Stimulated activated CD4-positive, alpha-beta T cell treated with anti-CD3 and anti-CD28 coated beads, Interleukin-15, amount 100 ng/mL, for 48 hours (primary cell): ENCODE measurements at places on chromosomes 3 and 15.

DNA sequence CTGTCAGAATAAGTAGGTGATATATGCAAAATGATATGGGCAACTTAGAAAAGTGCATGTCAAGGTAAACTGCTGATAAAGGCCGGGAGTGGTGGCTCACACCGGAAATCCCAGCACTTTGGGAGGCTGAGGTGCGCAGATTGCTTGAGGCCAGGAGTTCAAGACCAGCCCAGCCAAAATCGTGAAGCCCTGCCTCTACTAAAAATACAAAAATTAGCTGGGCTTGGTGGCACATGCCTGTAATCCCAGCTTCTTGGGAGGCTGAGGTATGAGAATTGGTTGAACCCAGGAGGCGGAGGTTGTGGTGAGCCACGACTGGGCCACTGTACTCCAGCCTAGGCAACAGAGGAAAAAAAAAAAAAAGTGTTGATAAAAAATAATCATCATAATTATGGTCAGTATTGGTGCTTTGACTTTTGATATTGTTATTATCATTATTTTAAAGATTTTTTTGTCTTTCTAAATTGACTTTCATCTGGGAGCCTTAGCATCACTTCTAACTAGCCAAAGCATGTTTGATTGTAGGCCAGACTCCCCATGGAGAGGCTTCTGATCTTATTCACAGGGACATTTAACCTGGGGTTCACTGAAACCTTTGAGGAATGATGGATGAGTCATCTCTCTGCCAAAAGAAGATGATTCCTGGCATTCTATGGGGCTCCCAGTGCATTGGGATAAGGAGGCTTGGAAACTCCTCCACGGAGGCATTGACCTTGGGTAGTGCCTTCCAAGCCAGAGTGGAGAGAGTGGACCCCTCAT, 5.6 kb downstream of the ZBTB38 start:
- no peak for DNase-seq

DNA sequence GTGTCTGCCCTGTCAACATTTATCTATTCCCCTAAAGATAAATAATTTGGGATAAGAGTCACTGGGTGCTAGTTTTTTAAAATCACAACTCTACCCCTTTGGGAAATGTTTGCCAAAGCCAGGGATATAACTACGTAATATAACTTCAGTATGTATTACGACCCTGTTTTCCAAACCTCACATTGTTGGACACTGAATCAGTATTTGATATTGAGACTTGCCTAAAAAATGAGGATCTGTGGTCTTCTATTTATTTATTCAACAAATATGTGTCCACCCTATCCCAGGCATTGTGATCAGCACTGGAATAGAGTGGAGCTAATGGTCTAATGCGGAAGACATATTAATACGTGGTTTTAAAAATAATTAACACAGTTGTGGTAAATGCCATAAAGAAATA, 4.5 kb upstream of the MGA start:
- no peak for DNase-seq

DNA sequence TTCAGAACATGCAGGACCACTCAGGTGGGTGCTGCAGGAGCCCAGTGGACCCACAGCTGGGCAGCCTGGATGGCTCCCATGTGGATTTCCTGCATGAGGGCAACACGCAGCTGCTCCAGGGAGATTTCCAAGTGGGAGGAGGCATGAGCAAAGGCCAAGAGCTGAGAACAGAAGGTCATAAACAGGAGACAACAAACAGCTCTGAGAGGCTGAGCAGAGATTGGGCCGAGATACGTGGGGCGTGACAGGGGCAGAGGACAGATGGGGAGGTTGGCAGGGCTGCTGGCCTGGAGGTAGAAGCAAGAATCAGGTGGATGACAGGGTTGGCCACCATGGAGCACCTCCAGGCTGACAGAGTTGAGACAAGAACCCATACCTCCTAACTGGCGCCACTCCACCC, 2.9 kb downstream of the PHGR1 start:
- DNase-seq = no peak

DNA sequence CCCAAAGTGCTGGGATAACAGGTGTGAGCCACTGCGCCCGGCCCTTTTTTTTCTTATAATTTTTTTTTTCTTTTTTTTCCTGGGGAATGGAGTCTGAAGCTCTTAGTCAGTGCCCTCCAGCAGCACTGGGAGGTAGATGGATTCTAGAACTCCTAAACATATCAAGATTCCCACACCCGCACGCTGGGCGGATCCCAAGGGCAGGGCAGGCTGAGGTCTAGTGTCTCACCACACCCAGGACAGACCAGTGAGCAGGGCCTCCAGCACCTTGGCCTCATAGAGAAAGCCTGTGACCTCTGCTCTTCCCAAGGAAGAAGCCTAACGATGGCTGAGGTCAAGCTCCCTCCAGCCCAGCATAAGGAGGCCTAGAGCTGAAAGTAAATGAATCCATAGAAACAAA, 153.7 kb upstream of the MEF2A start:
- DNase-seq = no peak

GRCh38 chr3:31444220-31445142, 88.2 kb upstream of the STT3B start:
- no peak for DNase-seq

DNA sequence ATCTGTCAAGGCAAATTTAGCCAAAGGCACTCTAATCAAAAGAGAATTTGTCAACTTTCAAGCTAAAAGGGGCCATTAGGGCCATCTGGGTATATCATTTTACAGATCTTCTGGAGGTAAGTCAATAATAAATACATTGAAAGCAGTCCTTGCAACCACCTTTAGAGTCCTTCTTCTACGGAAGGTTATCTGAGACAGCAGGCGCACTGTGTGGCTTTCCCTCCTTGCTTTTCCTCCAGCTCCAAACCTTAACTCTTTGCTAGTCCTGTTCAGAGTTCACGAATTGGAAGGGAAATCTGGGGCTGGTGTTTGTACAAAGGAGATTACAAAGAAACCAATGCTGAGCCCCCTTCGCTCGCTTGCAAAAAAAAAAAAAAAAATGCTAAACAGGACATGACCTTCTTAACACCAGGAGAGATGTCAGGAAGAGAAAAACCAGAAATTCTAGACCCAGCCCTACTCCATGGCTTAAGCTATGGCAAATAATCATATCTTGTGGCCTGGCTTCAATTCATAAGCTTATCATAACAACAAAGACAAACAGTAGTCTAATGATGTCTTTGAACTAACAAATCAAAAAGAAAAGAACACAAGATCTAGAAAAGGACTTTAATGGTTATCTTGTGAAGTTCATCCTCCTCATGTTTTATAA, 215.7 kb downstream of the STT3B start:
- no peak for DNase-seq
